ENCODE measurements at places on chromosomes 4 and X.

DNA sequence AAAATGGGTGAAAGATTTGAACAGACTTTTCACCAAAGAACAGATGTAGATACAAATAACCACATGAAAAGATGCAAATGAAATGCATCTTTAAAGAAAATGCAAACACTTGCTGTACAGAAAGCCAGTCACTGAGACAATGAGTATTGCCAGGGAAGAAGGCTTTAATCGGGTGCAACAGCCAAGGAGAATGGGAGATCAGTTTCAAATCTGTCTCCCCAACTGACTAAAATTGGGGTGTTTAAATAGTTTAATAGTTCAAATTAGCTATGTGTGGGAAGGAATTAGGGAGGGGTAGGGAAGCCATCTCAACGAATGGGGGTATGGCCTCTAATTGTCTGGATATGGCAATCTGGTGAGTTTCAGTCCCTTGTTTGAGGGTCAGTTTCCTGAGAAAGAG is 295.4 kb downstream of the PTTG2 start:
- DNase-seq: no peak

DNA sequence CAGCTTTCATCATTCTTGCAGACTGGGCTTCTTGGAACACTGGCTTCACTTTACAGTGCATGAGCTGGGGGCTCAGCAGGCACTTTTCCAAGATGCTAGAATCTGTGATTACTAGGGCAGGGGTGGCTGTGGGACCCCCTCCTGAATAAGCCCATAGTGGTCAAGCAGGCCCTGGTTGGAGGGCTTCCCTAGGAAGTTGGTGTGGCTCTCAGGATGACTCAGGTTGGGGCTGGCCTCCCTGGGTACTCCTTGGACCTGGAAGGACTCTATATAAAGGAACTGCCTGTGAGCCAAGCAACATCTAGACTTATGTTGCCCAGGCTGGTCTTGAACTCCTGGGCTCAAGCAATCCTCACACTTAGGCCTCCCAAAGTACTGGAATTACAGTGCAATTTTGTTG is 88.3 kb upstream of the HELT start:
- DNase-seq: no peak

DNA sequence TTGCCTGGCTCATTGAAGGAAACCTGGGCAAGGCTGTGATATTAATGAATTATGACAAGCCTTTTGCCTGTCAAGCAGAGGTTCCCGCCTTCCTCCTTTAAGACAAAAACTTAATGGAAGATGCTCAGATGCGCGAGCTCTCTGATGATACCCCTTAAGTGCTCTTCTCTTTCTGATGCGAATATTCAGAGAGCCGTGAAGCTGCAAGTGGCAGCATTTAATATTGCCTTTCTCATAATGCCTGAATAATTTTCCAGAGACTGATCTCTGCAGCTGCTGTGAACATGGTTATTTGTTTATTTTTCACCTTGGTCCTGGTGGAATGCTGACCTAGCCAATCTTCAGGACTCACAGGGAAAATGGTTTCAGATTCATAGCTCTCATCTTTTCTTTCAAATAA is 251.8 kb downstream of the TENM3 start:
- no peak for DNase-seq

- DNase-seq: no peak
Observed at GRCh38 chr4:188658958-188659522, 519.8 kb downstream of the TRIML1 start.

DNA sequence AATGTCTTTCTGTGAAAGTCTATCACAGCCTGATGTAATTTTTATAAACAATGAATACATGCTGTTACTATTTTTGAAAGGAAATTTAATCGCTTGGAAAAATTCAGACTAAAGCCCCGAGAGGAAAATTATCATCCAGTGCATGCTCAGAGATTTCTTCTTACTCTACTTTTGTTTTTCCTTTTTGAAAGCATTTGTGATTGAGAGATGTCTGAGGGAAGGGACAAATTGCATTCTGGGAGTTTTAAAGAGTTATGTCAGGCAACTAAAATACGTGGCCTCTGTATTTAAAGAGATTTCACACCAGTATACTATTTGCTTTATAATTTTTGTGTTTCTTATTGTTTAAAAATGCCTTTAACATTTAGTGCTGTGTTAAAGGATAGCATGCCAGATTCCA is 1.4 kb upstream of the ZFX start:
- DNase-seq: no peak

DNA sequence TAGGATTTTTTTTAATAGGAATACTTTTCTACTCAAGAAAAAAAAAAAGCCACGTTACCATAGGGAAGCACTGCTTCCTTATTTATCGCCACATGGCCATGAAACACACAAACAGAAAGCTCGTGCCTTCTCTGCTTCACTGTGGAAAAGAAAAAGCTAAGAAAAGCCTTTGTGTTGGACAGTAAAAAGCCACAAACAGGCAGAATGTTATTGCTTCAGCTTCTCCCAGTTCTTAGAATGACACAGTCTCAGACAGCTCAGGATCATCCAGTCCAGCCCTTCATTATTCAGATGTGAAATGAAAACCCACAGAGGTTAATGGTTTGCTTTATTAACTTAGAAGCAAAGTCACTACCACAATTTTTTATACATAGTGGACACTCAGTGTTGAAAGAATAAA is 181.6 kb upstream of the NOCT start:
- no peak for DNase-seq

DNA sequence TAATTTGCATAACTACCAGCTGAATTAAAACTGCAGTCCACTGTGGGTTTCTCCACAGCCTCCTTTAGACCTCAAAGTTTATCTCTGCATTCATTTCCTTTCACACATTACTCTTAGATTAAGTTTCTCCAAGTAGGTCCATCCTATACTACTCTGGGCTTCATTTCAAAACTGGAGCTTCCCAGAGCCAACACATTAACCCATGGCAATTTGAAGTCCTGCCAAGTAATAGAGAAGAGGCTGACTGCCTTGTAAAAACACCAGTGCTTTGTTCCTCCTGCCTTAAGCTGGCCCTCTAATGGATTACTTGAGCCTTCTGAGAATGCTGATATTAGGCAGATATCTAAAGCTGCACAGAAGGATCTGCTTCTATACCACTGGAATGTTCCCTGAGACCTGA is 997.2 kb upstream of the SLIT2 start:
- no peak for DNase-seq

DNA sequence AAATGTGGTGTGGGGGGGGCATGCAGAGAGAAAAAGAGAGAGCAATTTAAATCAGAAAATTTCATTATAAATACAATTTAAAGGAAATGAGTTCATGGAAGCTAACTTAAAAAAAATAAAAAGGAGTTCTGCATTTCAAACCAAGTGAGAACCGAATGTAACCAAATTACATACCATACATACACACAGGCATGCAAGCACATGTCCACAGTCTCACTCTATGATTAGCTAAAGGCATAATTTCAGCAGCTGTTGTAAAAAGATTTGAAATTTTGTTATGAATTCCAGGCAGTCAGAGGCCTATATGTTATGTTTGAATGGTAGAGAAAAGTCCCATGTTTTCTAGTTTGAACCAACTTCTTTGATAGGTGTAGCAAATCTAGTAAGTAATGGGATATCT is 611.6 kb upstream of the ADGRL3 start:
- no peak for DNase-seq

GRCh38 chrX:107704181-107704580 is 71.4 kb downstream of the TSC22D3 start:
- DNase-seq: no peak

- DNase-seq: no peak
Observed at GRCh38 chr4:102794999-102795398, 32.4 kb downstream of the UBE2D3 start.

GRCh38 chr4:11312389-11312788 is 116.3 kb downstream of the HS3ST1 start:
- no peak for DNase-seq

DNA sequence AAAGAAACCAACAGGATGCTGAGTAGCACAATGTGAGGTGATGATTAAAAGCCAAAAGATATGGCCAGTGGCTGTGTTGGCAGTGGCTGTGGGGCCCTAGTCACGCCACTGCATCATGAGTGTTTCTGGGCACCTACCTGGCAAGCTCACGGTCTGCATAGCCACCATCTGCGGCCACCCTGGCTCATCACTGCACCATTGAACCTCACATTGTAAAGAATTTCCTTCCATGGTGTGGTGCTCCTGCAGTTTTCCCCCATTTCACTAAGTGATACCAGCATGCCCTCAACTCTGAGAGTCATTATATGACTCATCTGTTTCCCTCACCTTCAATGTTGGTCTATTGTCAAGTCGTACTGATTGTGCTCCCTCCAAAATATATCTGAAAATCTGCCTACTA is 45.5 kb upstream of the CLNK start:
- no peak for DNase-seq

- DNase-seq: peak; percentile 61
Observed at GRCh38 chrX:102934624-102935023, 2.4 kb upstream of the RAB40AL start.

- no peak for DNase-seq
Observed at GRCh38 chr4:2168469-2169319, 73.2 kb downstream of the HAUS3 start.

GRCh38 chr4:5845035-5845905 is 47.6 kb downstream of the CRMP1 start:
- no peak for DNase-seq

- no peak for DNase-seq
Observed at GRCh38 chr4:169766741-169767140, 9.0 kb upstream of the HPF1 start.

DNA sequence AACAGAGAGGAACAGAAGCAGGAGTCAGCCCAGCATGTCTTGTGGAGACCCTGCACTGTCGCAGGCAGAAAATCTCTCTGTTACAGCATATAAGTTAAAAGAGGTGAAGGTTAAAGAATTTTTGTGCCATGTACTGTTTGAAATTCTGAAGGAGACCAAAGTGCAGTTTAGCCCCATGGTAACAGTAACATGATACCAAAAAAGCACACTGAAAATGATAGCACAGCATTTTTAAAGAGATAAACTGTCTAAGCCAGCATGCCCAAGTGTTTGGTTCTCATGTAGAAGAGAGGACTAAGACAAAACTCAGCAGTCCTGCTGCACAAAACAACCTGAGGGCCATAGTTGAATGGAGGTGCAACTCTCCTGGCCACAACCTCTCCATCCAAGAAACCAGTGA is 41.9 kb upstream of the PARM1 start:
- DNase-seq: no peak

GRCh38 chrX:99901091-99901490 is 509.0 kb downstream of the PCDH19 start:
- DNase-seq: no peak

DNA sequence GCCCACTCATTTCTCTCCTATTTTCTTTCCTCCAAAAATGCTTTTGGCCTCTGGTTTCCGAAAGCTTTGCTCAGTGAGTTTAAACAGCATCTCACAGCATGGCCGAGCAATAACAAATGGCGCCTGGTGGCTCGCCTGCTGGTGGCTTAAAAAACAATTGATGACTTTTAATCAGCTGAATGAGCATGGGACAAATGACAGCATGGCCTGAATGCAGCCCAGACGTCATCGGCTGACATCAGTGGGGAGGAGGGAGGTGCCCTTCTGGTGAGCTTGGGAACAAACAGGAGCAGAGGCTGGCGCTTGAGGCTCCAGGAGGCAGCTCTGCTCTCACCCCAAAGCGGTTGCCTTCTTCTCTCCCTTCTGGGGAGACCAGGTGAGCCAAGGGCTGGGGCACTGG is 286.4 kb downstream of the BCOR start:
- no peak for DNase-seq

DNA sequence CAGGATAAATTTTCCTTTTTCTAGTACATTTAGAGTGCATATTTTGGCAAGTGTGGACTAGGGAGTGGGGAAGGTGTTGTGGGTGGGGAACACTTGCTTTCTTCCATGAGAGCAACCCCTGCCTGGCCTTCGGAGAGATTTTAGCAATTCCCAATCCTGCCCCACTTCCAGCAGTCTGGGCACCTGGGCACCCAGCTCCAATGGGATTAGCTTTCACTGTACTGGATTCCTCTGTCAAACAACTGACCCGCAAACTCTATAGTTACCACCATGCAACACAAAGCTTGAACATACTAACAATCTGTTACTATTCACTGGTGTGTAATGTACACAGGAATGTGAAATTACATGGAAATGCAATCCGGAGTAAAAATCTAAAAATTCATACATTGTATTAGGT is 50.3 kb downstream of the SH3RF1 start:
- no peak for DNase-seq

GRCh38 chr4:75248770-75249407 is 265.3 kb downstream of the RCHY1 start:
- no peak for DNase-seq

GRCh38 chr4:152220201-152220666 is 315.7 kb downstream of the FBXW7 start:
- DNase-seq: no peak

DNA sequence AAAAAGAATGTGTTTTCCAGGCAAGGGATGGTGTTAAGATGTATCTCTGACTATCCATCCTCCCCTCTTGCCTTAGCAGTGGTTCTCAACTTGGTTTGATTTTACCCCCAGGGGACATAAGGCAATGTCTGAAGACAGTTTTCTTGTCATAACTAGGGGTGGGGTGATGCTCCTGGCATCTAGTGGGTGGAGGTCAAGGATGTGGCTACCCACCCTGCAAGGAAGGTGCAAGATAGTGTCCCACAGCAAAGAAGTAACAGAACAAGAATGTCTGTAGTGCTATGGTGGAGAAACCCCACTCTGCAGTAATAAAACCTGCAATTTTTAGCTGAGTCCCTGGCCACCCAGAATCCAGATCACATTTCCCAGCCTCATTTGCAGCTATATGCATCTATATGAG is 81.2 kb upstream of the TBL1X start:
- no peak for DNase-seq
